ENCODE measurements at places on chromosomes 6 and 20.

DNA sequence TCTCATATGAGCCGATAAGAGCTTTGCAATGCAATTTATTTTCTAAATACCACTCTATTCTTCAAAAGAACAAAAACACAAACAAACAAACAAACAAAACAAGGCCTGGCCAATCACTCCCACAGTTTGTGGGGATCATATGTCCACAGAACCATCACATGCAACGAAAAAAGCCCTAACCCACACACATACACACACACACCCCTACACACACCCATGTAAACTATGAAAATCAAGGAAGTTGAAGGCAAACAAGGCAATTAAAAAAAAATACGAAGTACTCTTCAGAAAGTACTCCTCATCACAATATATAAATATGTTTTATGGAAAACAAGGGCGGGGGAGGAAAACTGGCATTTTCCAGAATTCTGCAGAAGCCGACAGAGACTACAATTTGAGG lies 66.2 kb upstream of the PTGIS start:
- DNase-seq = no peak

DNA sequence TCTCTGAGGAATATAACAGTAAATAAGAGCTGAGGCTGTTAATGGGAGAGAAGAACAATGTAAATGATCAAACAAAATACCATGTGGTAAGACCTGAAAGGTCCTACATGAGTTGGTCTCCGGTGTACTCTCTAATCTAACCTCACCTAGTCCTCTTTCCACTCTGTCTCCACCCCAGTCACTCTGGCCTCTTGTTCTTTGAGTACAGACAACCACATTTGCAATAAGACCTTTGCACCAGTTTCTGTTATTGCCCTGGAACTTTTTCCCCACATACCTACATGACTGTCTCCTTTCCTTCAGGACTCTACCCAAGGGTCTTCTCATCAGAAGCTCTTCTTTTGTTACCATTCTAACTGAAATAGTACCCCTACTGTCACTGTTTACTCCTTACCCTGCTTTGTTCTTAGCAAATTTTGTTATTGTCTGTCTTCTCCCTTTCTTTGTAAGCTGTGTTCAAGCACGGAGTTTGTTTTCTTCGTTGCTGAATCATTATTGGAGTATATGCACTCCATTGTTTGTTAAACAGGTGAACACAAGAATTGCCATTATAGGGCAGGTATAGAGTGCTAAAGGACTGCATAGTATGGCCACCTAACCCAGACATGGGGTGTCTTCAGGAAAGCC lies 37.3 kb downstream of the MAPK14 start:
- no peak for DNase-seq

DNA sequence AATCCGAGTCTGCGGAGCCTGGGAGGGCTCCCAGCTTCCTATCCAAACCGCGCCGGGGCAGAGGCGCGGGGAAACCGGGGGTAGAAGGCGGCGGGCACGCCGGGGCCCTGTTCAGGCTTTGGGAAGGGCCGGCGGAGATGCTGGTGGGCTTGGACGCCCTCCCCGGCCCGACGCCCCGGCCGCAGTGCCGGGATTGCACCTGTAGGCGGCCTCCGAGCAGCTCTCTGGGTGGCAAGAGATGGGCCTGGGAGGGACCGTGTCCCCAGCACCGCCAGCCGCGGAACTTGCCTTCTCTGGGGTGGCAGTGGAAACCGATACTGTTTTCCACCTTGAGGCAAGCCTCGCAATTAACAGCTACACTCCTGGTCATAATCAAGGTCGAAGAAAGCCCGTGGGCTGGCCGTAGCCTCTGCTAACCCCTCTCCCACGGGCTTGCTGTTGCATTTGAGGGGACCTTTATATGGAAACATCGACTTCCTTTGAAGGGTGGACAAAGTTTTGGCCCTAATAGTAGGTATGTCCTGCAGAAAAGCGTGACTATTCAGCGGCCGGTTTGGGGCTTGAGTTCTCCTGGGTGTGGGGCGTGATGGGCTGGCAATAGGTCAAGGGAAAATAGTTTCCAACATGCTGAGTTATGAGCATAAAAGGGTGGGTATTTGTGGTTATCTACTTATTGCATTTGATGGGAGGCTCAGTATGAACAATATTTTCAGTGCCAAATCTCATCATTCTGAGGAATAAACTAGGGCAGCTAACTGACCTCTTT lies 1.1 kb upstream of the JAG1 start:
- DNase-seq = peak; percentile 82

GRCh38 chr20:57708694-57709673 lies 831 bp downstream of the PMEPA1 start:
- DNase-seq = no peak
